ENCODE measurements at places on chromosomes 12 and 14.

- DNase-seq = peak; percentile 42
Measured at GRCh38 chr12:64181430-64182291, 40.4 kb downstream of the KICS2 start.

DNA sequence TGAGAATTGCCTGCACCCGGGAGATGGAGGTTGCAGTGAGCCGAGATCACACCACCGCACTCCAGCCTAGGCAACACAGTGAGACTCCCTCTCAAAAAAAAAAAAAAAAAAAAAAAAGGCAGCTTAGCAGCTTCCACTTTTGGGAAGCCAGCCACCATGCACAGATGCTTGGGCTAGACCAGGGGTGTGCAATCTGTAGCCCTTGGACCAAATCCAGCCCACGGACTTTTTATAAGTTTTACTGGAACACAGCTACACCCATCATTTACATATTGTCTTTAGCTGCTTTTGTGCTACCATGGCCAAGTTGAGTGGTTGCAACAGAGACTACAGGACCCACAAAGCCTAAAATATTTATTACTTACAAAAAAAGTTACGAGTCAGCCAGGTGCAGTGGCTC, 6.7 kb downstream of the CIT start:
- no peak for DNase-seq

GRCh38 chr14:72975770-72976169, 49.5 kb downstream of the DCAF4 start:
- no peak for DNase-seq

DNA sequence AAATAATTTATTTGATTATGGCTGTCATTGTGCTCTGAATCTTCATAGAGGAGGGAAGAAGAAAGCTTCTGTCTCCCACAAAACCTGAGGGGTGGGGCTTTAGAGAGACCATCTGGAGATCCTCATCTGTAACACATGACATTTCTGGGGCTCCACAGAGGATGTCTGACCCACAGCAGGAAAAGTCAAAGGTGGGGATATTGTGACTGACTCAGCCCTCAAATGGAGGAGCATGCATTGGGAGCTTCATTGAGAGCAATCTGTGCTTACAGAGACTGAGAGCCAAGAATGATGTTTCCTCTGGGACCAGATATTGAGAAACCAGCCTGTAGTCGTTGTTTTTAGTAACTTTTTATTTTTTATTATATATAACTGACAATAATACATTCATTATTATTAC, 158.7 kb downstream of the SYT1 start:
- no peak for DNase-seq

GRCh38 chr12:4434706-4435425, 10.7 kb downstream of the FGF6 start:
- no peak for DNase-seq

DNA sequence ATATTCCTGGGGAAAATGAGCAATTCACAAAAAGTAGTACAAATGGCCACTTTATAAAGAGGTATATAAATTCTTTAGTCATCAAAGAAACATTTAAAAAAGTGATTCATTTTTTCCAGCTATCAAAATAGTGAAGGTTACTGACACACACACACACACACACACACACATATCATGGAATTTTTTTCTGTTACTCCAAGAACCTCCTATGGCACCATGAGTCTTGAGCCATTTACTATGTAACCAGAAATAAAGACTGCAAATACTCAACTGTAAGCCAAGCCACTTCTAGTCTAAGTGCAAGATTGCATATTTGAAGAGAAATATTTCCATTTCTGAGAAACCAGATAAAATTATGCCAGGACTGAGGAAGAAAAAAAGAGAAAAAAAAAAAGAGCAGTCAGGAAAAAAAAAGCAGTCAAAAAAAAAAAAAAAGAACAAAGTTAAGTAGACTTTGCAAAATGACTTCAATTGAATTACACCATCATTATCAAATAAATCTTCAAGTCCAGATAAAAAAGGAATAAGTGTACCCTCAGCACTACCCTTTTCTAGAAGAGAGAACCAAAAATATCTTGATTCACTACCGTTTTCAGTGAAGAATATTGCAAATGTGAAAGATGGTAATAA, 275.7 kb downstream of the DAD1 start:
- DNase-seq = no peak

- DNase-seq = no peak
Measured at GRCh38 chr14:90739318-90740068, 76.7 kb downstream of the TTC7B start.

DNA sequence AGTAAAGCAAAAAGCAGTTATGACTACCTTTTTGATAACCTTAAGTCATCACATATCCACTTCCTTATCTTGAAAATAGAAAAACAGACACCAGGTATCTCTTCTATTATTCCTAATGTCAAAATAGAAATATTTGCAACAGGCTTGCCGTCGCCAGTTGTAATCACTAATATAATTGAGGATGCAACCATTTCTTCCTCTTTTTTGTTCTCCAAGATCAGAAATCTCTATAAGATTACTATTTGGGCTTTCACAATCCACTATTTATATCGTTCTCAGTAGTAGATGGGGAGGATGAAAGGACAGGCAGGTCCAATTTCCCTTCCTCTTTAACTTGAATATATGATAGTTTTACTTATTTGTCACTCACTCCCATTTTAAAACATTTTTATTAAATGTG, 130.2 kb upstream of the HMGA2 start:
- no peak for DNase-seq

- no peak for DNase-seq
Measured at GRCh38 chr12:77401064-77401769, 335.8 kb upstream of the E2F7 start.

GRCh38 chr12:110183386-110183785, 59.2 kb downstream of the IFT81 start:
- DNase-seq = no peak

GRCh38 chr14:61103541-61104339, 122.7 kb downstream of the SLC38A6 start:
- no peak for DNase-seq

GRCh38 chr14:70908935-70909641, 1.8 kb downstream of the PCNX1 start:
- DNase-seq = no peak

DNA sequence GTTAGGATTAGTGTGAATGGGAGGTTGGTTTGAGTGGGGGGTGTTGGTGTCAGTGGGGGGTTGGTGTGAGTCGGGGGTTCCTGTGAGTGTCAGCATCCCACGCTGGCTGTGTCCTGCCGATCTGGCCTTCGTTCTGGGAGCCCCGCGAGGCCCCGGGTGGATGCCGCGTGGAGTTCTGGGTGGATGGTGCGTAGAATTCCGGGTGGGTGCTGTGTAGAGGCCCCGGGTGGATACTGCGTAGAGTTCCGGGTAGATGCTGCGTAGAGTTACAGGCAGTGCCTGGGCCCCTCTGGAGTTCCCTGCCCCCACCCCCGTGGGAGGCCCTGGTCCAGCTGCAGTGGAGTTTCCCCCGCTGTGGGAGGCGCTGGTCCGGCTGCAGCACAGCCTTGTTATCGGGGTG, 8.7 kb downstream of the NOC4L start:
- no peak for DNase-seq
